ENCODE measurements at places on chromosomes 7 and 10.

GRCh38 chr7:112897839-112898431, 107.7 kb upstream of the TMEM168 start:
- no peak for DNase-seq

GRCh38 chr7:92156990-92157389, 22.0 kb downstream of the LRRD1 start:
- DNase-seq: no peak

DNA sequence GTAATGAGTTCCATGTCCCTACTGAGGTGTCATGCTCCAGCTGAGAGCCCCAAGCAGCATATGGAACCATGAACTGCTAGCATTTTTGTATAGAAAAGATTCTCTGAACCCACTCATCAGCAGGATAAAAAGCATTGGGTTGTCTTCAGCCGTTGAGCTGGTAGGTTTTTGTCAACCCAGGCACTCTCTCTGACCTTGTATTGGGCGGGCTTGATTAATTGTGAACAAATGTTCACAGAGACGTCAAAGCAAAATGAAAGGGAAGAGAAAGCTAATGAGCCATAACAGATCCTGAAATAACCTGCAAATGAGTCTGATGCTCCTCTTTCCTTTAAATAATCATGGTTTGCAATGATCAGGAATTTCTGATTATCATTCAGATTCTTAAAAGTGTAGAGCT, 924.7 kb upstream of the CELF2 start:
- DNase-seq: no peak

DNA sequence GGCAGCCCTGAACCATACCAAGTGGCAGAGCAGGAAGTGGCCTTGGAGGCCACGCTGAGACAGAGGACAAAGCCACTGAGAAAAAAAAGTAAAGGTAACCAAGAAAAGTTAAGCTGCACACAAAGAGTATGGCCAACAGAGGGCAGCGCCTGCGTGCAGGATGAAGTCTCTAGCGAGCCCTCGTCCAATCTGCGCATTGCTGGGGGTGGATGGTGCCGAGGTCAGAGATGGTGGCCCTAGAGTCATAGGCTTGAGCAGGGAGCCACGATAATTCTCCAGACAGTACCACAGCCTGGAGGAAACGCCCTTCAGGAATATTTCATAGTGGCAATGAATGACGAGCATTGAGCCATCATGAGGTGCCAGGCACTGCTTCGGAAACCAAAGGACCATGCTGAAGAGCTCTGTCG, 9.7 kb downstream of the ATP6V0E2 start:
- peak; percentile 68 for DNase-seq

DNA sequence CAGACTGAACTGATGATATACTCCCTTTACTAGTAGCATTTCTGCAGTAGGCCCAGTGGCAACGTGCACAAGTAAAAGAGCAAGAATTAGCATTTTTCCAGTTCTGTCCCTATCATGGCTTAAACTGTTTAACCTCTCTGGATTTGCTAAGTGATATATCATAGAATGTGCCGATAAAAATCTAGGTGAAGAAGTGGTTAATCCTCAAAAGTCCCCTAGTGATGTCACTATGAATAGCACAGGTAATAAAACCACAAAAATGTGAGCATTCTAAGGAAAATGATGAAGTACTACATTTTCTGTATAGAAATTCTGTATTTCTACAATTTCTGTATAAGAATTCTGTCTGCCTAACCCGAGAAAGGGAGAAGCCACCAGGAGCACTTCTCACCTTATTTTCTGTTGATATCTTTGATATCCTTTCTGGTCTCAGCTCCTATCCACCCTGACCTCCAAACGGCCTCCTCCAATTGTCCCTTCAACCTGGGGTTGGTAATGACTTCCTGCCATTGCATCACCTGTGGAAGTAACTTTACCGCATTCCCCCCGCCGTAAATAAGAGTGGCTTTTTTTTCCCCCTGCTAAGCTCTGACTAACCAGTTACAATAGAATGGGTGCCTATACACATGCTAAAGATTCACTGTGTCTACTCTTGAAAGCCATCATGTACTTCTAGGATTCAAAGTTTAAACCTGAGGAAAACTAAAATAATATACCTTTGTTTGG, 155.9 kb upstream of the ASAH2 start:
- DNase-seq: no peak

DNA sequence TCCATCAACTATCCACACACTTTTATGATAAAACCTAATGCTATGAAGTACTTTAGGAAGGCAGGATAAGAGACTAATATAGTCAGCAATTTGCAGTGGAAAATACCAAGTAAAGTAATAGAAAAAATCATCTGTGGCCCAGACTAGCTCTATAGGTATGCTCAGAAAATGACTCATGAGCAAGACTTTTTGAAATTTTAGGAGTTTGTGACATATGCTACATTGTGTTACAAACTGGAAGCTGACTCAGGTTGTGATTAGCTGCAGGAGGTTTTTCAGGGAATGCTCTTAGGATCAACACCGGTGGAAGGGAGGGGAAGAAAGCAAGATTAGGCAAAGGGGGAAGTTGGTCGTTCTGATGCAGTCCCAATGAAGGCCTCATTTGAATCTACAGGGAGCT, 56.1 kb downstream of the FEZF1 start:
- DNase-seq: no peak

- DNase-seq: no peak
These were observed 597.5 kb upstream of the PCDH15 start for GRCh38 chr10:55398497-55398882.

- DNase-seq: no peak
These were observed 12.0 kb downstream of the TBX20 start for GRCh38 chr7:35241884-35242283.

- DNase-seq: no peak
These were observed 261.8 kb downstream of the THSD7A start for GRCh38 chr7:11570205-11570604.

- DNase-seq: no peak
These were observed 213.3 kb upstream of the PHYHIPL start for GRCh38 chr10:58963101-58963534.

- no peak for DNase-seq
These were observed 149.7 kb downstream of the DKK1 start for GRCh38 chr10:52463826-52464225.

- DNase-seq: no peak
These were observed 88.3 kb downstream of the GALNT17 start for GRCh38 chr7:71220210-71220695.

DNA sequence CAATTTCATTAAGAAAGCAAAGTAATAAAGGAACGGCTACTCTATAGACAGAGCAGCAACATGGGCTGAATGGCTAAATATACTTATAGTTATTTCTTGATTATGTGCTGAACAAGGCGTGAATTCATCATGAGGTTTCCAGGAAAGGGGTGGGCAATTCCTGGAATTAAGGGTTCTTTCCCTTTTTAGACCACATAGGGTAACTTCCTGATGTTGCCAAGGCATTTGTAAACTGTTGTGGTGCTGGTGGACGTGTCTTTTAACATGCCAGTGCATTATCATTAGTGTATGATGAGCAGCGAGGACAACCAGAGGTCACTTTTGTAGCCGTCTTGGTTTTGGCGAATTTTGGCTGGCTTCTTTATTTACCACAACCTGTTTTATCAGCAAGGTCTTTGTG, 28.5 kb upstream of the ZMYND11 start:
- no peak for DNase-seq

DNA sequence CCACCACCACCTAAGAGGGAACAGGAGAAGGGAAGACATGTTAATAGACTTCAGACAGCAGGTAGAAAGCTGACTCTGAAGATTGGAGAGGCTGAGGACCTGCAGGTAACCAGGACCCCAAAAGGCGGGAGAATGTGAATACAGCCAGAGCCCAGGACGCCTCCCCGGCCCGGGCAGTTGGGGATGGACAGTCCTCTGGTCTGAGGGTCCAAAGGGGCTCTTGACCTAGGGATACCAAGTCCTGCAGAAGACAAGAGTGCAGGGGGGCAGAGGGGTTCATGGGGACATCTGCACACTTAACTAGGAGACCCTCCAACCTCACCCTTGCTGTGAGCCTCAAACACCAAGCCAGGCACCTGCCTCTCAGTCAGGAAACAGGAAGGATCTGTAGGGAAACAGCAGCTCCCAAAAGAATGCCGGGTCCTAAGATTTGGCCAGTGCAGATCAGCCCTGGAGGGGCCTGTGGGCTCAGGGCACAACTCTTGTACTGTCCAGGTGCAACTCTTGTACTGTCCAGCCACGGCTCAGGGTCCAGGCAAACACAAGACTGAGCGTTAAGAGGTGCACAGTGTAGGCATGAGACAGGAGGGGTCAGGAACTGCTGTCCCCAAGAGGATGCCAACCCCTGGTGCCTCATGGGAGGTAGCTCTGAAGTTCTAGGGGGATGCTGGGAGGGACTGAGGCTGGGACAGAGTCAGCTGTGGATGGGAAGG, 2.3 kb upstream of the STK32C start:
- no peak for DNase-seq

DNA sequence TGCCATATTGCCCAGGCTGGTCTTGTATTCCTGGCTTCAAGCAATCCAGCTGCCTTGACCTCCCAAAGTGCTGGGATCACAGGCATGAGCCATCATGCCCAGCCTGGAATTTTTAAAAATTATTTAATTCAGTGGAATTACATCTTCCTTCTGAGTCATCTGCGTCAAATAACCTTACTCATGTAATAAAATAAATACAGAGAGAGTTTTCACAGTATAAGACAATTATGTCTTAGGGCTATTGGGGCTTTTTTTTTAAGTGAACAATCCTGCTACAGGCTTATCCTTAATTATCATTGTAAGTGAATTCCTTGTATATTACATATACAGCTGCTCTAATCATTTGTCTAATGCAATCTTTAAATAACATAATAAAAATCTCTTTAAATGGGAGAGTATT, 108.3 kb downstream of the MAPK8 start:
- no peak for DNase-seq

- no peak for DNase-seq
These were observed 110.4 kb downstream of the NT5C2 start for GRCh38 chr10:103082683-103083082.

DNA sequence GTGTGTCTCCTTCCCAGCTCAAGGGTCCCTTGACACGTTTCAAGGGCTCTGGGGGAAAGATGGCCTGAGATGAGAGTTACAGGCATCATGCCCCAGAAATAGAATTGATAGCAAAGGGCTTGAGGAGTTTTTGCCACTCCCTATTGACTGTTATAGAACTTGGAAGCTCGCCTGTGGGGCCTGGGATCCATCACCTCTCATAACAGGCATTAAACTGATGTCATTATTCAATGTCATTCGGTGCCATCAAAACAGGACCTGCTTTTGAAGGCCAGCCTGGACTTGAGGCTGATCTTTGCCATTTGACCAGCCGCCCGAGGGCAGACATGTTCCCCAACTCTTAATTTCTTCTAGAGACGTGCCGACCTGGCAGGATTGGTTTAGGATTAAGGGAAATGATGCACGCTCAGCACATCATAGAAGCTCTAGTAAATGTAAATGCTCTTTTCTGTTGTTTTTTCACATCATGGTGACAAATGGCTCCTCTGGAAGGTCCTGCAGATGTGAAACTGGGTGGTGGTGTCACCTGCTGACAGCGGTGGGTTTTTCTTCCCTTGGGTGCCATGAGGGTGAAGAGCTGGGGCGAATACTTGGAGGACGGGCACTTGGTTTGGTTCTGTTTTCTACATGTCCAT, 16.7 kb upstream of the KLF6 start:
- DNase-seq: no peak

- no peak for DNase-seq
These were observed 43.9 kb downstream of the PYROXD2 start for GRCh38 chr10:98370831-98371820.

- no peak for DNase-seq
These were observed 19.8 kb downstream of the VOPP1 start for GRCh38 chr7:55552320-55553023.

DNA sequence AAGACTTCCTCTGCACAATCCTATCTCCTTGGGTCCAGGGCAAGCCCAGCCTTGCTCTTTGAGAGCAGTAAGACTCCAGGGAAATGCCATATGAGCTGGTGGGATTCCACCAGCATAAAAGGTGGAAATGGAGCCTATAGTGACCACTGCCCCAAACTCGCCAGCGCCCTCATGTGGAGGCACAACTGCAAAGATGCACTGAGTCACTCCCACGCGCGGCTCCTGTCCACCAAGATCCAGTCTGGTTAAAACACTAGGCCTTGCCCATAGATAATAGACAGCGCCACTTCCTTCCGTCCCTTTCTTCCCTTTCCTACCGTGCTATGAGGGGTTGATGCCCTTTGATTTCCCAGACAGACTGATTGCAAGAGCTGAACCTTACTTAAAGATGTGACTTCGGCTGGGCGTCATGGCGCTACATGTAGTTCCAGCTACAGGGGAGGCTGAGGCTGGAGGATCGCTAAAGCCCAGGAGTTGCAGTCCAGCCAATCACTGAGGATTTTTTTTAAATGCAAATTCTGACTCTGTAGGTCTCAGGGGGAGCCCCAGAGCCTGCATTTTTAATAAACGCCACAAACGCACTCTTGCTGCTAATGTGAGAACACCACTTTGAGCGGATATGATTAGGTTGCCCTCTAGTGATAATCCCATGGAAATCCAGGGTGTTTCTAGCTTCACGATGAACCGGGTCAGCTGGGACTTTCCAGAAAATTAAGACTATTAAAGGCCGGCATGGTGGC, 136.5 kb downstream of the EPC1 start:
- no peak for DNase-seq

DNA sequence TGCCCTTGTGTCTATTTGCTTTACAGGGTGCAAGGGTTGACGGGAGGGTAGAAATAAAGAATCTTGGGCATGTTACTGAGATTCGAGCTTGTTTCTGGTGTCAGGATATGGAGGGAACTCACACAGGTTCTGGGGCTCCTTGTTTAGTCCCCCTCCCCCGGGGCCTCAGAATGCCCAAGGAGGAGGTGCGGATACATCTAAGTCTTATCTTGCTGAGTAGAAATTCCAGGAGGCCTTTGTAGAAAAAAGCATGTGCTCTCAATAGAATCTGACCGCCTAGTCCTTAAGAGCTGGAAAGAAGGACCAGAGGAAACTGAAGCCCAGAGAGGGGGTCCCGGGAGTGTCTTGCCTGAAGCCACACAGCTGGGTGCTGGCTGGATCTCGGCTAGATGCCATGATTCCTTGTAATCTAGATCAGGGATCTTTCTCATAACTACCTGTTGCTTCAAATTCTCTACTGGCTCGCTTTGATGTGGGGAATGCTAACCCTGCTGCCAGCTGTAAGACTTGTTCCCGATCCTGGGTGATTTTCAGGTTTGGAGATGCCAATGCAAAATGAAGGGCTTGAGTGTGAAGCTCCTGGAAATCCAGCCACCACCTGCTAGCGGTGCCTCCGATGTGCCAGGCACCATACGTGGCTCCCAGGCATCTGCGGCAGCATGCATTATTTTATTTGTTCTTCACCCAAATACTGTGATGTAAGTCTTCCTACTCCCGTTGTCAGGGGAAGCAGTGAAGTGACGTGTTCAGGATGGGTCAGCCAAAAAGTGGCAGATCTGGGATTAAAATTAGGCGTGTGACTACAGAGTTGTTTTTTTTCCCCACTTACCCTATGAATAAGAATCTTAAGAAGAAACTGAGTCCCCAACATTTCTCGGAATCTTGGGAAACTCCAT, 226.0 kb downstream of the TCF7L2 start:
- no peak for DNase-seq

DNA sequence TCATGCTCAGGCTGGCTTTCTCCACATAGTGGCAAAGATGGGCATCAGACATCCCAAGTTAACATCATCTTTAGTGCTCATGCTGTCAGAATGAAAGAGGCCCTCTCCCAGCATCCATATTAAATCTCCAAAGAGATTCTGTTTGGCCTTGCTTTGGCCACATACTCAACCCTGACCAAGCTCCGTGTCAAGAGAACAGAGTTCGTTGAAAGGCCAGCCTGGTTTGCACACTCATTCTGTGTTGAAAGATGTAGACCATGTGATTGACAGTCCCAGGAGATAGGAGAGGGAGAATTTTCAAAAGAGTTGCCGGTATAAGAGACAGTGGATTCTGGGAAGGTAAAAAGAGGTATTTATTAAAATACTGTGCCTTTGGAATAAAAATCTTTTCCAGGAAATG, 19.7 kb downstream of the MET start:
- no peak for DNase-seq

Measured in Peyer's patch (tissue), 4 donors.